ENCODE measurements at places on chromosomes 5 and 9. TPM values are rescaled to one million over a fixed set of nuclear protein-coding genes. Genes with fewer than 3 reads are reported as not detected.

DNA sequence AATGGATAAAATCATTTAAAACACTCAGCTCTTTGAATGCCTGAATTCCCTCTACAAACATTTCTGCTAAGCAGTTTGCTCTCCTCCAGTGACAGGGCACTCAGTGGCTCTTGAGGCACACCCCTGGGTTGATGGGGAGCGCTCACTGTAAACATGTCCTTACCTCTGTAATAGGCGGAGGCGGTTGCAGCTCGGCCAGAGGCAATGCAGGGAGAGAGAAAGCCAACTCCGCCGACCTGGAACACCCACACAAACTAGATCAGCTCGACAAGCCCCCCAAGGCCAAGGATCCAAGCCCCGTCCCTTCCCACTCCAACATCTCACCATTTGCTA lies 329 bp downstream of the CDC23 start:
- no peak for DNase-seq

DNA sequence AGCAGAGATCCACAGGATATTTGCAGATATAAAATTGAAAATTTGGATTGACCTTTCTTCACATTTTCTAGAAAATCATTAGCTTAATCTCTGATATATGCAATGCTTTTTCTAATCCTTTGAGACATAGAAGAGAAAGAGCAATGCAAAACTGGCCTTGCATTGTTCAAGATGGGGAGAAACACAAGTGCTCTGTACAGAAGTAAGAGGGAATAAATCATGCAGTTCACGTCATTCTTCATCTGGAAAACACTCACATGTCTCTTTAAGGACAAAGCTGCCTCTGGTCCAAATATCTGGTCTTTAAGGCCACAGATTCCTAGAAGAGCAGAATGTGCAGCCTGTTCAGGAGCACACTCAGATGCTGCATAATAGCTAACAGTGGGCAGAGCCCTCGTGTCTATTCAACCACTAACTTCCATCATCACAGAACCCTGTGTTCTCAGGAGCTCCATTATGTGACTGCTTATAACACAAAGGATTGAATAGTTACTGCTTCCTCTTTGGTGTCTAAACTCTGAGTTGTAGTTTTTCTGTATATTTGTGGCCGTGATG lies 277.5 kb downstream of the PLK2 start:
- DNase-seq: no peak

DNA sequence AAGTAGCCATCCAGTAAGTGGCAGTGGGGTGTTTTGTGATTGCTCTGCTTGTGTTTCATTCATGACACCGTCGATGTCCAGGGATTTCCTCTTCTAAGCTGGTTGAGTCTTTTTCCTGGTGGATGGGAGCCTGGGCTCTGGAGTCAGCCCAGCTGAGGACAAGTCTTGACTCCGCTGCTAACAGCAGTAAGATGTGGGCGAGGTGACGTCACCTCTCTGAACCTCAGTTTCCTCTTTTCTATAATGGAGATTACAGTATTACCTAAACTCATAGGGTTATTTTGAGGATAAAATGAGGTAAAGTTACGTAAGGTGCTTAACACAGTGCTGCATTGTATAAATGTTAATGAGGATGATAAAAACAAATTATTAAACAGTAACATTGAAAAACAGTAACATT lies 21.3 kb downstream of the FGF1 start:
- DNase-seq: no peak

DNA sequence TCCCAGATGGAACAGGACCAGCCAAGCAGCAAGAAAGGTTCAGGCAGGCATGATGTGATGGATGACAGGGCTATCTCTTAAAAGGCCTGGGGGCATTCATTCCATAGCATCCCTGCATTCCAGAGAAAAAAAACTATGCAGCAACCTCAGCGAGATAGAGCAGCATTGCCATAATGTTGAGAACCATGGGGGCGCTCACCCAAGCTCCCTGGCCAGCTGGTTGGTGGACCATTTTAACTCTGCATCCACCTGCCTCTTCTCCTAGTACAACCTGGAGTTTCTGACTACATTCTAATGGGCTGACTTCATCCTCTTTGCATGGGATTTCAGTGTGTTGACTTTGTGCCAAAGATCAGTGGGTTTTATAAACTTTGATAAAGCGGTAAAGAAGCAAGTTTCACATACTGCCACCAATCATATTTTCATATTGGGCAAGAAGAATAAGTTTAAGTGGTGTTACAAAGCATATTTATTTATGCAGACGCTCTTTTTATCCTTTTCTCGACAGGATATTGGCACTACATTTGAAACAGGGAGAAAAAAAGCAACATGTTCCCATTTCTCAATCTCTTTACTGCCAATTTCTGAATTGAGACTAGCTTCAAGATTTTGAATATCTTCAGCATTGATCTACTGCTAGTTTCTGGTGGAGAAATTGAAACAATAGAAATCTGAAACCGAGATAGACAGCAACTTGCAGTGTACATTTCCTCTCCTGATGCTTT lies 378.3 kb upstream of the WWC1 start:
- no peak for DNase-seq

- no peak for DNase-seq
Observed at GRCh38 chr5:11607944-11608483, 296.2 kb downstream of the CTNND2 start.

DNA sequence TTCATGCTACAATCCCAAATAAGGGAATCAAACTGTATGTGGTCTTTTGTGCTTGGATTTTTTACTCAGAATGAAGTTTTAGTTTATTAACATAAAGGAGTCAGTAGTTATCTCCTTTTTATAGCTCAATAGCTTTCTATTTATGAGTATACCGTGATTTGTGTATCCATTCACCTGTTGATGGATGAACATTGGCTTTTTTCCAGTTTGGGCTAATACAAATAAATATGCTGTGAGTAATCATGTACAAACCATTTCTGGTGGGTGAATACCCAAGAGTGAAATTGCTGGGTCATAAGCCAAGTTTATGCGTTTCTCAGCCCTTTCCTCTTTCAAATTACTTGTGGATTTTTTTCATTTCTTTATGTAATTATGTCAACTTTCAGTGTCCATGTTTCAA lies 395.3 kb downstream of the OSTF1 start:
- no peak for DNase-seq

DNA sequence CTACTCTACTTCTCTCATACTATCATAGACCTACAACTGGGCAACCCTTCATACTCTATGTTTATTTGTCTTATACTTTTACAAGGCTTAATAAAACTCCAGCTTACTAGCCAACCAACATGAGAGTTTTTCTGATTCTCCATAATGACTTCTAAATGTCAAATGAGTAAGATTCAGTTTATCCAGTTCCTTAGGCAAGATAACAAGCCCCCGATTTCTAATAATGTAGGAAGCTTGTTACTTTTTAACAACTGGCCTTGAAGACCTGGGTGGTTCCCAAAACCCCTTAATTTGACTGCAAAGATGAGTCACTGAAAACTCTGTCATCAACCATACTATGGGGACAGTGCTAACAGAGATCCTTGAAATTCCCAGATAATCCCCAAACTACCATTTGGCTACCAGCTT lies 294.6 kb upstream of the ACTBL2 start:
- DNase-seq: no peak

- peak; percentile 80 for DNase-seq
Observed at GRCh38 chr5:133610489-133611356, 1.6 kb downstream of the FSTL4 start.

DNA sequence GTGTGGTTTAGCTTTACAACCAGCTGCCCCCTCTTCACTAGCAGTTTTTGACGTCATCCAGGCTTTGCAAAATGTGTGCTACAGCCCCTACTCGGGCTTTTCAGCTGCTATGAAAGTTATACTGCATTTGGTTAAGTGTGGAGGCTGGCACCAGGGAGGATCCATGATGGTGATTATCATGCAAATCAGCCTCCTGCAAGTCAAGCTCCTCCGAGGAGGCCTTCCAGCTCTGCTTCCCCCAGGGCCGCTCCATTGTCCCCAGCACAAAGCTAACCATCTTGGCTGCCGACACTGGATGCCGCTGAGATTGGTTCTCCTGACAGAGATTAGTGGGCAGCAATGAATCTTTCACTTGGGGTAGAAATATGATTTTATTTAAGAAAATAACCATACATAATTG lies 159.6 kb downstream of the NR2F1-AS1 start:
- no peak for DNase-seq

DNA sequence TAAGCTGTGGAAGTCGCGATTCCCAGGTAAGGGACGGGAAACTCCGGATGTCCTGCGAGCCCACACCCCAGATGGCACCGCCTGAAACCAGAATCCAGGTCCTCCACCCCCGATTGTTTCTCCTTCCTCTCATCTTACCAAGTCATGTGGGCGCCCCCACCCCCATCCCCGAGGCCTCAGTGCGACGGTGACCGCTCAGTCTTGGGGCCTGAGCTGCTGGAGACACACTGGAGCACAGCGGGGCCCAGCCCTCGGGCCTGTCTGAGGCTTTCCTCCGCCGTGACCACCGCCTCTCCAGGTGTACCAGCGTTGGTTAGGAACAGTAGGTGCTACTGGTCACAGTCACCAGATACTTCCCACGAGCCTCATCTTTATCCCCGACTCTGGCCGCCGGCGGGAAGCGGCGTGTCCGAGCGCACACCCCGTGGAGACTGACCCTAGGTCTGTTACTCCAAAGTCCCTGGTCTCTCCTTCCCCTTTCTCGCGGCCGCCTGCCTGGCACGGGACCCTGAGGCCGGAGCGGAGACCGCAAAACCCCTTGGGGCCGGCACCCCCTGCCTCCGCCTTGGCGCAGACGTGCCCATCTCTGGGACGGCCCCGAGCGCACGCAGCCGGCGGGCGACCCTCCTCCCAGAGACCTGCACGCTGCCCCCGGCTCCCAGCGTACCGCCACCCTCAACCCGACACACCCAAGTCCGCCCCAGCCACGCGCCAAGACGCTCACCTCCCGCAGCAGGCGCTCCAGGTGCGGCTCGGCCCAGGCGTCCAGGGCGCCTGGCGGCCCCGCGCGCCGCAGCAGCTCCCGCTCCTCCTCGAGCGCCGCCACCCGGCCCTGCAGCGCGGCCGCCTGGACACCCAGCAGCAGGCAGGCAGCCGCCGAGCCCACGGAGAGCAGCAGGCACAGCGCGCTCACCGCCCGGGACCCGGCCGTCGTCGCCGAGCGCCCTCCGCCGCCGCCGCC lies 733 bp downstream of the COL23A1 start:
- peak; percentile 75 for DNase-seq

DNA sequence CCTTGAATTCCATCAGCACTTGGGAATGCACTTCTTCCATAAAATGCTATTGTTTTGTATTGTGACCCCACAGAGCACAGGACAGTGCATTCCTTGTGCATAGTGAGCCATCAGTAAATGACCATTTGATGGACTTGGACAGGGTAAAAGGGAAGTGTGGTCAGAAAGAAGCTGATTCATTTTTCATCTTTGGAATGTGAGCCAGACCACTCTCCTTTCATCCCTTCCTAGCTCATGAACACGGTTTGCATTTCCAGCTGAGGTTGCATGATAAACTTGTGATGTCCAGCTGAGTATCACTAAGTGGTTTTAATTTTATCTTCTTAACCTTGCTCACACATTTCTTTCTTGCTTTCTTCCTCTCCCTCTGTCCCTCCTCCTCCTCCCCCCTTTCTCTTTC lies 101.3 kb downstream of the NUDT12 start:
- no peak for DNase-seq

GRCh38 chr5:111242606-111243005 lies 18.4 kb downstream of the CAMK4 start:
- DNase-seq: no peak

- DNase-seq: no peak
Observed at GRCh38 chr9:14306672-14307660, 7.0 kb downstream of the NFIB start.

Gene IFNA21
- not detected for total RNA-seq

Gene SMIM33
- not detected for total RNA-seq

Gene SNCAIP
- total RNA-seq: 1.7 TPM

Gene CKMT2
- total RNA-seq: 2,067 TPM

Gene CSF1R
- 20.1 TPM for total RNA-seq

Measured in left ventricle myocardium superior (tissue), 1 donor.